ENCODE measurements at places on chromosomes 11 and 22.

DNA sequence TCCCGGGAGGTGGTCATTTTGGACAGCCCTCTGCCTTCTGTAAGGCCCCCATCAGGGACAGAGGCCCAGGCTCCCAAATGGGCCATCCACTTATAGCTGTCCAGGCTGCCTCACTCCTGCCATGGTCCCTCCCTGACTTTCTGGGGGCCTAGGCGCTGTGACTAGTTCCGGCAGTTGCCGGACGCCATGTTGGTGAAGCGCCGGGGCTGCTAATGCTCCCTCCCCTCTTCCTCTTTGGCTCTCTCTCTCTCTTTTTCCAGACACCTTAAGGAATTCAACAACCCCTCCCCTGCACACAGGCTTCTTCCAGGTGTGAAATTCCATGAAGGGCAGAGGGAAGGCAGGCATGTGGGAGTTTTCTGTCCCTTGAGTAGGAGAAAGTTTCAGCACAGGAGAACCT is 445.6 kb downstream of the SOX6 start:
- no peak for DNase-seq

DNA sequence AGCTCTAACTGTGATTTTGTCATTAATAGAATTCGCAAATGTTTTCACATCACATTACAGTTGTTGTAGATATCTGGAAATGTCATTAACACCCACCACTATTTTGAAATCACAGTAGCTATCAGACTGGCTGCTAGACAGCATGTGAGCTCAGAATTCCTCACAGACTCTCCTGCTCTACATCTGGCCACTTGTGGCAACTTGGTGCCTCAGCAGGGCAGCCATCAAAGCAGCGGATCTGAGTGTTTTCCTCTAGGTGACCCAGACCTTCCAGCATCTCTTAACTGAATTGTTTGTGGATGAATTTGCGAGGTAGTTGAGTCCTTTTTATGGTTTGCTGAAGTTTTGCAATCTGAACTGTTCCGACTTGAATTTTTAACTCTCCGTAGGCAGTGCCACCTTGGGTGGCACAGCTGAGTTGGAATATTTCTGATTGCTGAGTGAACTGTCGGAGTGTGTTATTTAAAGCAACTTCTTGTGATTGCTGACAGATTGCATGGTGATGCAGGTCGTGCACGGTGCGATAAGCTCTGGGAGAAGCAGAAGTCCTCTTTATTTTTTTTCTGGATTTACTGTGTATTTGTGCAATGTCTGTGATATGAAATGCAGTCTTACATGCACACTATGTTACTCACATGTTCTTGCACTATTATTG is 114.0 kb upstream of the PLET1 start:
- no peak for DNase-seq

- DNase-seq = no peak
Observed at GRCh38 chr22:32717337-32718240, 83.9 kb upstream of the TIMP3 start.

DNA sequence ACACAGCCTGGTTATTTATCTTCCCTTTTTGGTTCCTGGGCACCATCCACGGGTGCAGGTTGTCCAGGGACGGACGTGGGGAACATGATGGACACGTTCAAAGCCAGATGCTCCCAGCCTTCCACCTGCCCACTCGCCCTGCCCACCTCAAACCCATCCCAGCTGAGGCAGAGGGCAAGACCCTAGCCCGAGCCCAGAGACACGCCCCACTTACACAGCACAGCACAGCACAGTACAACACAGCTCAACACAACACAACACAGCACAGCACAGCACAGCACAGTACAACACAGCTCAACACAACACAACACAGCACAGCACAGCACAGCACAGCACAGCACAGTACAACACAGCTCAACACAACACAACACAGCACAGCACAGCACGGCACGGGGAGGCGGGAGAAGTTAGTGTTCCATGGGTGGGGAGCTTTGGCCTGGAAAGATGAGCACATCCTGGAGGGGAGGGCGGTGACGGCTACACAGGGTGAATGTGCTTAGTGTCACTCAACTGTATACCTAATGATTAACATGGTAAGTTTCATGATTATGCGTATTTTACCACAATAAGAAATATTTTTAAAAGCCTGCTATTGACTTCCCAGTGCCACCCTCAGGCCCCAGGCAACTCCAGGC is 1507.5 kb downstream of the BRD1 start:
- DNase-seq = no peak

- no peak for DNase-seq
Observed at GRCh38 chr11:133239575-133239974, 292.7 kb downstream of the OPCML start.

DNA sequence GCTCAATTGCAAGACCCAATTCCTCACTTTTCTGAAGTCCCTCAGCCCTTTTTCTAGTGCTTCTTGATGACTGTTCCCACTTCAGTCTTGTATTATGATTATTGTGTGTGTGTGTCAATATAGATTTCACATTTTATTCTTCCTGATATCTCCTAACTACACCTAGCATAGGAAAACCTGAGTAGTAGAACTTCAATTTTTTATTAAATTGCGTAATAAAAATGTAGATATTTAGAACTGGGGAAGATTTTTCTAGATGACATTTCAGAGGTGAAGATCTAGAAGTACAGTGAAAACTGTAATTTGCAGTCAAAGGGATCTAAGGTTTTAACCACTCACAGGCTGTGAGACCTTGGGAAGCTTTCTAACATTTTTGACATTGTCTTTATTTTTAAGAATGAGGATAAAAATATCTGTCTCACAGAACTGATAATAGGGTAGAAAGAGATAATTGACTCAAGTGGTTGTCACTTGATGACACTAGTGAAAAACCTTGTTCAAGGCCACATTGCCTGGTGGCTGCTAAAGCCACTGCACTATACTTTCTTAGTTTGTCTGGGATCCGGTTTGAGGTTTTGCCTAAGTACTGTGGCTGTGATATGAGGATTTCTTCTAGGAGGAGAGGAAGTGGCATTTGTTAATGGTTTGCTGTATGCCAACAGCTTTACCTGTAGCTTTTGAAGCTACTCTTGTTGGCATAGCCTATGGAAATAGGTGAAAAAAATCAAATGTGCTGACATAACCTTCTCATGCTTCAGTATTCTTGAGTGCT is 32.2 kb upstream of the SESN3 start:
- no peak for DNase-seq

All from NCI-H1436 treated with DMSO at 0.1 percent for 48 hours (cell line).